ENCODE measurements at places on chromosomes 13 and 19.

DNA sequence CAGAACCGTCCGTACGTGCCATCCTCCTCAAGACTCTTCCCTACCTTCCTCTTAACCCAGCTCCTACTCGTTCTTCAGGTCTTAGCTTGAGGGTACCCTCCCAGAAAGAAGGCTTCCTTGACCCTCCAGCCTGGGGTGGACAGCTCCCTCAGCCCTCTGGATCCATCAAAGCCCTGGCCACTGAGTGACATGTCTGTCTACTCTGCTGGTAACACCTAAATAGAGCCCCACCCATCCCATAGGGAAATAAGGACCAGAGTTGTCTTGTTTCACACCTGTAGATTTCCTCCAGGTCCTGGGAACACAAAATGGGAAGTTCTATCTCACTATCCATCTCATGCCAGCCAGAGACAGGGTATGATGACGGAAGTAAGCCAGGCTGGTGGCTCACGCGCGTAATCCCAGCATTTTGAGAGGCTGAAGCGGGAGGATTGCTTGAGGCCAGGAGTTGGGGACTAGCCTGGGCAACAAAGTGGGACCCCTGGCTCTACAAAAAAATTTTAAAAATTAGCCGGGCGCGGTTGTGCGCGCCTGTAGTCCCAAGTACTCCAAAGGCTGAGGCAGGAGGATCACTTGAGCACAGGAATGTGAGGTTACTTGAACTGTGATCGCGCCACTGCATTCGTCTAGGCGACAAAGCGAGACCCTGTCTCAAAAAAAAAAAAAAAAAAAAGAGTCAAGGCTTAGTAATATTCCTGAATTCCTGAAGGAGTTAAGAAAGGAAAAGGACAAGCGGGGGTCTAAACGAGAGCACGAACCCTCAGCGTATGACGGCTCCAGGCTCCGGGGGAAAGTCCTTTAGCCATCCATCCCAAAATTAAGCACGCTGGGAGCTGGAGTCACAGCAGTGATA, 566 bp upstream of the CCDC97 start:
- peak; percentile 22 for DNase-seq

- DNase-seq, result no peak
Measured at GRCh38 chr13:23810685-23811240, 78.4 kb downstream of the MIPEP start.

DNA sequence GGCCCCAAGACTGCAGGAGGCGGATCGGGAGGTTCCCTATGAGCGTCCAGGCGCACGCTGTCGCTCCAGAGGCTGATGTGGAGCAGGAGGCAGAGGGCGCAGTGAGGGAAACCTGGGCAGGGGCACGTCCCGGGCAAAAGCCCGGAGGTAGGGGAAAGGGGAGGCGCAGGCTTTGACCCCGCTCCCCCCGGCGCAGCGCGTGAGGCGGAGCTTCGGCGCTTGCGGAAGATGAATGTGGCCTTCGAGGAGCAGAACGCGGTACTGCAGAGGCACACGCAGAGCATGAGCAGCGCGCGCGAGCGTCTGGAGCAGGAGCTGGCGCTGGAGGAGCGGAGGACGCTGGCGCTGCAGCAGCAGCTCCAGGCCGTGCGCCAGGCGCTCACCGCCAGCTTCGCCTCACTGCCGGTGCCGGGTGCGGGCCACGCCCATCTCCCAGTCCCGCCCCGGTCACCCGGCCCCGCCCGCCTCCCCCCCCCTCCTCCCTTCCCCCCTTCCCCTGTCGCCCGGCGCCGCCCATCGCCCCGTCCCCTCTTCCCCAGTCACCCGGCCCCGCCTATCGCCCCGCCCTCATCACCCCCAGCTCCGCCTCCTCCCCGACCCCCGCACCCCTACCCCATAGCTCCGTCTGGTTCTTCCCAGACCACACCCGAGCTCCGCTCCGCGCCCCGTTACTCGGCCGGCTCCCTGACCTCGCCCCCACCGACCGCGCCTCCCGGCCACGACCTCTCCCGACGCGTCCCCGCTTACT, 4.1 kb downstream of the HMG20B start:
- no peak for DNase-seq

GRCh38 chr13:49421391-49421790, 22.5 kb downstream of the CAB39L start:
- DNase-seq, result peak; percentile 46

- no peak for DNase-seq
Measured at GRCh38 chr19:32146664-32147063, 198.7 kb upstream of the ZNF507 start.

DNA sequence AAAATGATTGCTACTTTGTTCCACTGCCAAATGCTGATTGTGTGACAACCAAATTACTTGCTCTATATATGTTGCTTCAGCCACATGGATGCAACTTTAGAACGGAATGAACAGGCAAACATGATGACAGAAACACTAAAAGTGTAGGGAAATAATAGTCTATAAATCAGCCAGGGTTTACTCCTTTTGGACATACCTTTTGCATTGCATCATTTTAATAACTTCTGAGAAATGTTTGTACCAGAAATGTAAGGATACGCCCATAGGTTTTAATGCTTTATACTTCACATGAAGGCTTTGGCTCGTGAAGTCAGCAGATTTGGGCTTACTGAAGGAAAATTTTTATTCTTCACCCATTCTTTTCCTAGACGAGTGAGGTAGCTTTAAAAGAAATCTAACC, 141.0 kb downstream of the POSTN start:
- DNase-seq, result peak; percentile 48

DNA sequence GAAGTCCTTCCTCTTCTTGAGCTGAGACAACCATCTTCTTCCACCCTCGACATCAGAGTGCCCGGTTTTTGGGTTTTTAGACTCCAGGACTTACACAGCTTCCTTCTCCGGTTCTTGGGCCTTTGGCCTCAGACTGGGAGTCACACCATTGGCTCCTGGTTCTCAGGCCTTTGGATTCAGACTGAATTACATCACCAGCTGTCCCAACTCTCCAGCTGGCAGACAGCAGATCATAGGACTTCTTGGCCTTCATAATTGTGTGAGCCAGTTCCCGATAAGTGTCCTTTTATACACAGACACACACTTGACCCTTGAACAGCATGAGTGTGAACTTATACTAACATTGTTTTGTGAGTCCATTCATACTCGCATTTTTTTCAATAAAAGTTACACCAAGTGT, 166.0 kb upstream of the UBL3 start:
- no peak for DNase-seq

DNA sequence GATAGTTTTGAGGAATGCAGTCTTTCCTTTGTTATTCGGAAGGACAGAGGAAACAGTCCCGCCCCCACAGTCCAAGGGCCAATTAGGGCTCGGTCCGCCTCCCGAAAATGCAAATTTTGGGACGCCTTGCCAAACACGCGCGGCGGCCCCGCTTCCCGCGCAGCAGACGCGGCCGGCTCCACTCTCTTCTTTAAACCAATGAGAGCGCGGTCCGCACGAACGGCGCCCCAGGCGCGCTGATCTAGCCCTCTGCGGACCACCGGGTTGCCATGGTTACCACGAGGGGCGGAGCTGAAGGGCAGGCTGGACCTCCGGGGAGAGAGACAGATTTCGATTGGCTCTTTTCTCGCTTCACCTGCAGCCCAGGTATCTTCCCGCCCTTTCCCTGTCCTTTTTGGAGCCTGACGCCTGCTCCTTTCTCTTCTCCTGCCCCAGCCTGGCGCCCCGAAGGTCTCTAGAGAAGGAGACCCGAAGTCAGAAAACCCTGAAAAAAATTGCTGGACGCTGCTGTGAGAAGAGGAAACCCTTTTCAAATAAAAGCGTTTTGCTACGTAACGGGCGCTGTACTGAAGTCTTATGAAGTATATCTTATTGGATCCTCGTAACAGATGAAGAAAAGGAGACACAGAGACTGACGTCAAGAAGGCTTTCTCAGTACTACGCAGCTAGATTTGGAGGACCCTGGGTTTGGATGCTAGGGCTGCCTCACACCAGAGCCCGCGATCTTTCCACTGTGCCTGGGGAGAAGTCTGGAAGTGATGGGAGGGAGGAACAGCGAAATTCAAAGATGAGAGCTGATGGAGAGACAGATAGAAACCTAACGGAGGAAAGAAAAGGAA, 2.0 kb downstream of the PTH2 start:
- DNase-seq, result peak; percentile 36

GRCh38 chr13:77565635-77566034, 30.1 kb downstream of the SCEL start:
- DNase-seq, result peak; percentile 54

- DNase-seq, result no peak
Measured at GRCh38 chr13:48231933-48232332, 1.1 kb upstream of the ITM2B start.

DNA sequence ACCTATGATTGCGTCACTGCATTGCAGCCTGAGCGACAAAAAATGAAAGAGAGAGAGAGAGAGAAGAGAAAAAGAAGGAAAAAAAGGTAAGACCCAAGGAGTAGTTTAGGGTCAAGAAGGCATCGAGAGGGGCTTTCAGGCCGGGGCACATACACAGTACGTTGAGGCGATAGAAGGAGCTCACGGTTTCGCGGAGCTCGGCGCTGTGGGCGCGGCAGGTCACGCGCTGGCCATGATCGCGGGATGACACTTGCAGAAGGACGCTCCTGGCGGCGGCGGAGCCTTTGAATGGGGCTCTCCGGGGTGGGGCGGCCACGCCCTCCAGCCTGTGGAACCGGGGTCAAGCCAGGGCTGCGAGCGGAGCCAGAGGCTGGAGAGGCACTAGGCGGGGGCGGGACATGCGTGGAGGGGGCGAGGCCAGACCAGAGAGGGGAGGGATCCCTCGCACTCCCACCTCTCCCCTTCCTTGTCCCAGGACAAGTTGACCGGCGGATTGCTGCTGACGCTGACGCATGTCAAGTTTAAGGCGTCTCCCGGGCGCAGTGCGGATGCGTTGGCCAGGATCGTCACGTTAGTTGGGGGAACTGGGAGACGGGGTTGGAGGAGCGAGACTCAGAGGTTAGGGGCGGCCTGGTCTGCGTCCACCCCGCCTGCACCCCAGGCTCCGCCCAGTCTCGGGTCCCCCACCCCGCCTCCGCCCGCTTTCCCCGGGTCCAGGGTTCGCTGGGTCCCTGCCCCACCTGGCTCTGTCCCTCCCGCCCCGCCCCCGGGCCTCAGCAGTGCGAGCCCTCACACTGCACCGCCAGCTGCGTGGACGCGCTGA, 6.9 kb downstream of the NPHS1 start:
- peak; percentile 30 for DNase-seq

GRCh38 chr19:52664461-52664860, 26.3 kb upstream of the ZNF83 start:
- no peak for DNase-seq

DNA sequence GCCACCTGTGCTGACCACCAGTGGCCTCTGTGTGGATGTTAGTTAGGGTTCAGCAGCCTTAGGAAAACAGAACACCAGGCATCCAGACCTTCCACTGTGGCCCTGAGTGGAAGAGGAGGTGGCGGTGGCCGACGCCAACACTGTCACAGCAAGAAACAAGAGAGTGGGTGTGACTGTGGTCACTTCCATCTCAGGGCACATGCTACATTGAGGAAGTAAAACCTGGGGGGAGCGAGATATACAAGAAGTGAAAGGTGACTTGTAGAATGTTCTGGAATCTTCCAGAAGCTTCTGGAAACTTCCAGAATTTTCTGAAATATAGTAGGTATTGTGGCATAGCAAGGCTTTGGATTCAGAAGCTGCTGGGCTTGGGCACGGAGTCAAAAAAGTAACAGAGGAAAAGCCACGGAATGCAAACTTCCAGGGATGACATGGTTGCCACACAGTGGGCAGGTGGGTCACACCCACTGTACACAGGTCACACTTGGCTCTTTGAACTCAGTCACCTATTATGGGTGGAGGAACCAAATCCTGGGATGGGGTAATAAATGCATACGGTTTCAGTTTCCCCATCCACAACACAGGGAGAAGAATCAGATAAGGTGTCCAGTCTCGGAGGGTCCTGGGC, 24.3 kb downstream of the GNG7 start:
- DNase-seq, result no peak

GRCh38 chr19:3033595-3034405, 4.7 kb upstream of the TLE2 start:
- peak; percentile 30 for DNase-seq

DNA sequence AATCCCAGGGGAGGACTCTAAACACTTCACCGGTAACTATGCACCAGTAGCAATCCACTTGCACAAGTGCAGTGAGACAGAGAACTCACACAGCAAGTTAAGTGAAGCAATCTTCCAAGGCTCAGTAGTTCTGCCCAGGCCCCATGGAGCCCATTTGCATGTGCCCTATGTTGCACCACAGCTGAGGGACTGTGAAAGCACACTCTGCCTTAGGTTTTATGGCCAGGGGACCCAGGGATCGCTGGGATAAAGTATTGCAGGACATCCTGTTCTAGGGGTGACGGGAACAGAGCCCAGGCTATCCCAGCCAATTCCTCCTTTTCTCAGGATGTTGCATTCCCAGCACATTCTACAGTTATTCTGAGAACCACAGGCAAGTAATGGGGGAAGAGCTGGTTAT, 6.0 kb upstream of the AMER2 start:
- DNase-seq, result no peak

- DNase-seq, result no peak
Measured at GRCh38 chr13:51343475-51343874, 4.0 kb downstream of the SERPINE3 start.

GRCh38 chr13:65638572-65639168, 1591.5 kb downstream of the PCDH9 start:
- peak; percentile 66 for DNase-seq

- DNase-seq, result no peak
Measured at GRCh38 chr13:33264620-33264978, 21.0 kb downstream of the STARD13 start.

- no peak for DNase-seq
Measured at GRCh38 chr13:50671497-50671850, 172.0 kb downstream of the DLEU7 start.

DNA sequence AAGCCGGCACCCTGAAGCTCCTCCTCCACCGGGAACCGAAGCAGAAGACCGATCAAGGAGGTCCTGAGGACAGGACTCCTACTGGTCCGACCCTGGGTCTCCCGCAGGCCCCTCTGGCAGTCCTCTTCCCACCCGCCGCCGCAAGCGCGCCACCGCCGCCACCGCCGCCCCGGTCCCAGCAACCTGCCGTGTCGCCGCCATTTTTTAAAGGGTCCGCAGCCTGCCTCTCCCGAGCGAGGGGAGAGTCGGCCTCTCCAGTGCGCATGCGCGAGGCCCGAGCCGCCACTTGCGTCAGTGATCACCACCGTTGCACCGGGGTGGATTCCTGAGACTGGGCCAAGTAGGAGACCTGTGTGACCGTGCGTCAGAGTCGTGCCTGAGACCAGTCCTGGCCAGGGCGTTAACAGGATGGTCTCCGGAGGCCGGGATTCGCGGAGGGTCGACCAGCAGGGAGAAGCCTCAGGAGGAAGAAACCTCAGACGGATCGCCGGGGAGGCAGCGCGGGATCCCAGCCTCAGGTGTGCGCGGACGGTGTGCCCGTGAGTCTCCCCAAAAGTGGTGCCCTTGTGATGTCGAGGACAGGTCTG, 51.6 kb downstream of the ZNF146 start:
- DNase-seq, result peak; percentile 15
